Stimulated activated naive CD4-positive, alpha-beta T cell treated with Interleukin-2 at 50 U/mL for 16 hours (primary cell): ENCODE measurements at places on chromosomes 7 and 10.

GRCh38 chr7:140225562-140226249 lies 48.9 kb upstream of the KDM7A start:
- no peak for DNase-seq

GRCh38 chr7:114843102-114843501 lies 78.8 kb upstream of the MDFIC start:
- no peak for DNase-seq

GRCh38 chr10:29966269-29966668 lies 93.1 kb downstream of the JCAD start:
- no peak for DNase-seq

DNA sequence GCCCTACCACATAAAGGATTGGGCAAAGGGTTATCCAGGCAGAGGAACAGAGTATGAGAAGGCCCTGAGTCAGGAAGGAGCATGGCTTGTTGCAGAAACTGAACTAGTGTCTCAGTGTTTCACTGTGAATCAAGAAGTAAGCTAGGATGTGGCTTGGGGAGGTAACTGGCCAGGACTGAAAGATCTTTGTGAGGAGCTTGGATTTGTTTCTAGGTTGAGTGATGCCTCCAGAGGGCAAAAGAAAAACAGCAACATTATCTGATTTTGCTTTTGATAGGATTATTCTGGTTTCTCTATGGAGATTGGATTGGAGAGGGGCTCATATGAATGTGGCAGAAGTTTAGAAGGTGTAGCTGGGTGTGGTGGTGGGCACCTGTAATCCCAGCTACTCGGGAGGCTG lies 137.9 kb upstream of the HDAC9 start:
- no peak for DNase-seq

DNA sequence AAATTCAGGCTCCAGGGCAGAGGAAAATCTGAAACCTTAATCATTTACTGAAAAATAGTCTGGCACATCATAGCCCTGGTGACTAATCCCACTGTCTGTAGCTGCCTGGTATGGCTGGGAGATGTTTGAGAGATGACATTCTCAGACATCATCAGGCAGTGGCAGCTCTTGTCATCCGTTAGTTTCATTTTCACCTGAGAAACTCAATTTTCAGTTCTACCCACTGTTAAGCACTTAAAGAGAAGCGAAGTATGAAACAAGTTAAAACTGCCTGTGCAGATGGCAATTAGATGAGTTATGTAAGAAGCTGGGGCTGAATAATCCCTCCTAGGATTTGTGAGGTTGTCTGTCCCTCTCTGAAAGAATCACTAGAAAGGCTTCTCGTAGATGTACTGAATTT lies 150.2 kb downstream of the NSUN6 start:
- DNase-seq = no peak
